Neural crest cell (in vitro differentiated cells): ENCODE measurements at places on chromosomes 6 and 20. TPM values are rescaled to one million over a fixed set of nuclear protein-coding genes. Genes with fewer than 3 reads are reported as not detected.

- no peaks in the 10 kb centered on the region for H3K27me3 ChIP-seq
- no peak for DNase-seq
- H3K36me3 ChIP-seq, result peaks cover 17% of the 10 kb centered on the region
- no peak overlapping the region for H3K27ac ChIP-seq
Measured at GRCh38 chr6:106643061-106643460, 13.7 kb downstream of the QRSL1 start.

DNA sequence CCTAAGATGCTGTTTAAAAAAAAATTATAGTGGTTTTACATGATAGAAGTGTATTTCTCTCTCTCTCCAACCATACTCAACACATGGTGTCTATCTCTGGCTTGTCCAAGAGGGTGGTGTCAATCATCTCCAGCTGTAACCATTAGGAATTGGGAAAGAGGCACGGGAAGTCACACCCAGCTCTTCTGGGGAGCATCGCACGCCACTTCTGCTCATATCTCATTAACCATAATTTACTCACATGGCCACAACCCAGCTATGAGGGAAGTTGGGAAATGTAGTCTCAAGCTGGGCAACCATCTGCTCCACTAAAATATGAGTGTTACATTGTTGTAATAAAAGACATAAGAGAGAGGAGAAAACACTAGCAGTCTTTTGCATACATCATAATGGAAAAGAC is 30.4 kb upstream of the TSHZ2 start:
- no peak overlapping the region for H3K27ac ChIP-seq
- no peaks in the 10 kb centered on the region for H3K36me3 ChIP-seq
- H3K4me3 ChIP-seq, result no peak overlapping the region
- DNase-seq, result no peak
- H3K27me3 ChIP-seq, result no peaks in the 10 kb centered on the region

DNA sequence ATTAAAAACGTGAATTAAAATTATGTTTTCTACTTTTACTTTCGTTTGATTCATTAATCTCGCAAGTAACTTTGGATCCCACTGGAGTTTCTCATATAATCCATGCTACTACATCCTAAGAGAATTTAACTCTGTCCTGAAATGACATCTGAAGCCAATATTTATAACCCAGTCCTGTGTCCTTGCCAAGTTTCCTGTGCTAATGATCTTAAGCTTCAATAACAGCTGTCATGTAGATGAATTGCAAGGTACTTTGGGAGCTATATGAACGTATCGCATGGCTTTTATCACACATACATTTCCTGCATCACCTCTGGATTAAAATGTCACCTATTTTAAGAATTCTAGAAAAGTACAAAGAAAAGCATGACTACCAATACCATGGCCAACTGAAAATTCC is 833.8 kb upstream of the CITED2 start:
- H3K27me3 ChIP-seq, result no peaks in the 10 kb centered on the region
- no peaks in the 10 kb centered on the region for H3K4me1 ChIP-seq
- no peak overlapping the region for H3K4me3 ChIP-seq
- no peak for DNase-seq
- no peak overlapping the region for H3K27ac ChIP-seq
- H3K36me3 ChIP-seq, result no peaks in the 10 kb centered on the region

- DNase-seq, result peak; percentile 1
- peaks cover 38% of the 10 kb centered on the region for H3K4me1 ChIP-seq
- H3K27ac ChIP-seq, result peak overlapping the region; percentile 85
- H3K4me3 ChIP-seq, result peak overlapping the region; percentile 17
- H3K27me3 ChIP-seq, result no peaks in the 10 kb centered on the region
- H3K36me3 ChIP-seq, result no peaks in the 10 kb centered on the region
Measured at GRCh38 chr20:6492271-6493055, 275.0 kb upstream of the BMP2 start.

- no peak overlapping the region for H3K4me3 ChIP-seq
- no peaks in the 10 kb centered on the region for H3K27me3 ChIP-seq
- DNase-seq, result no peak
- peaks cover 9% of the 10 kb centered on the region for H3K36me3 ChIP-seq
Measured at GRCh38 chr6:13624871-13625288, 9.7 kb downstream of the NOL7 start.

DNA sequence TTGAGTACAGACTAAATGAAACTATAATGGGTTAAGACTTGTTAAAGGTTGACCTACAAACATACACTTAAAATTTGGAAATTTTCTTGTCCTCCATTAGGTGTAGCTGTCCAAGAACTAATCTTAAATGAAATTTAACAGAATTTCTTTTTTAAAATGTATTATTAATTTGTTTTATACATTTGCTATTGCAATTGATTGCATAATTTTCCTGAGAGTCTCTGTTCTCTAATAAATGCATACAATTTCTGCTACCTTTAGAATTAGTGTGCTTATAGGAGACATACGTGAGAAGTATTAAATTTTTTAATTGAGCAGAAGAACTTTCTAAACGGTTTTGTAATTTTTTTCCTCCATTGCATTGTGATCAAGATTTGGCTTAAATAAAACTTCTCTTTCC is 1.5 kb downstream of the FAM135A start:
- peak overlapping the region; percentile 90 for H3K4me3 ChIP-seq
- no peak overlapping the region for H3K27ac ChIP-seq
- H3K36me3 ChIP-seq, result peaks cover 11% of the 10 kb centered on the region
- peaks cover 38% of the 10 kb centered on the region for H3K4me1 ChIP-seq

The BAG2 gene
- total RNA-seq, result 3.2 and 3.3 TPM in 2 replicates

The E2F1 gene
- total RNA-seq, result 84.8 and 94.9 TPM in 2 replicates
